ENCODE measurements at places on chromosomes 2 and 18.

DNA sequence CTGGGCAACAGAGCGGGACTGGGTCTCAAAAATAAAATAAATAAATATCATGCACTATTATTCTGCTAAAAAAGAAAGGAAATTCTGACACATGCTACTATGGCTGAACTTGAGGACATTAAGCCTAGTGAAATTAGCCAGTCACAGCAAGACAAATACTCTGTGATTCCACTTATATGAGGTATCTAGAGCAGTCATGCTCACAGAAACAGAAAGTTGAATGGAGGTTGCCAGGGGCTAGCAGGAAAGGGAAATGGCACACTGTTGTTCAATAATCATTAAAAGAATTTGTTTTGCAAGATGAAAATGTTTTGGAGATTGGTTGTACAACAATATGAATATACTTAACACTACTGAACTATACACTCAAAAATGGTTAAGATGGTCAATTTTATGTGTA is 60.8 kb downstream of the NCKAP1 start:
- DNase-seq, result no peak

- no peak for DNase-seq
Measured at GRCh38 chr18:73940721-73941120, 206.9 kb downstream of the FBXO15 start.

DNA sequence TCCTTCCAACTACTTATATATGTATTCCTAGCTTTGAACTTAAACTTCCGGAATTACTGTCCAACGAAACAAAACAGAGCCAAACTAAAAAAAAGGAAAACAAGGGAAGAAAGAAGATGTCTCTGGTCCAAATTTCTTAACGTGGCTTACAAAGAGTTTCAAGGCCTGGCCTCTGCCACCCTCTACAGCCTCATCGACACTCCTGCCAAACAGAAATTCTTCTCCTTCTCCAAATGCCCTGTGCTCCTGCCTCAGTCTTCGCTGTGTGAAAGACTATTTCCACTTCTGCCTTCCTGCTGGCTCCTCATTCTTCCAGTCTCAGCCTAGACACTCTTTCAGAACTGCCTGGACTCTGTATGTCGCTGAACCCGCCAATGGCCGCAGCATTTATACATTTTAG is 249.2 kb downstream of the TXNL1 start:
- DNase-seq, result no peak

- no peak for DNase-seq
Measured at GRCh38 chr18:57057890-57058289, 89.0 kb upstream of the BOD1L2 start.

DNA sequence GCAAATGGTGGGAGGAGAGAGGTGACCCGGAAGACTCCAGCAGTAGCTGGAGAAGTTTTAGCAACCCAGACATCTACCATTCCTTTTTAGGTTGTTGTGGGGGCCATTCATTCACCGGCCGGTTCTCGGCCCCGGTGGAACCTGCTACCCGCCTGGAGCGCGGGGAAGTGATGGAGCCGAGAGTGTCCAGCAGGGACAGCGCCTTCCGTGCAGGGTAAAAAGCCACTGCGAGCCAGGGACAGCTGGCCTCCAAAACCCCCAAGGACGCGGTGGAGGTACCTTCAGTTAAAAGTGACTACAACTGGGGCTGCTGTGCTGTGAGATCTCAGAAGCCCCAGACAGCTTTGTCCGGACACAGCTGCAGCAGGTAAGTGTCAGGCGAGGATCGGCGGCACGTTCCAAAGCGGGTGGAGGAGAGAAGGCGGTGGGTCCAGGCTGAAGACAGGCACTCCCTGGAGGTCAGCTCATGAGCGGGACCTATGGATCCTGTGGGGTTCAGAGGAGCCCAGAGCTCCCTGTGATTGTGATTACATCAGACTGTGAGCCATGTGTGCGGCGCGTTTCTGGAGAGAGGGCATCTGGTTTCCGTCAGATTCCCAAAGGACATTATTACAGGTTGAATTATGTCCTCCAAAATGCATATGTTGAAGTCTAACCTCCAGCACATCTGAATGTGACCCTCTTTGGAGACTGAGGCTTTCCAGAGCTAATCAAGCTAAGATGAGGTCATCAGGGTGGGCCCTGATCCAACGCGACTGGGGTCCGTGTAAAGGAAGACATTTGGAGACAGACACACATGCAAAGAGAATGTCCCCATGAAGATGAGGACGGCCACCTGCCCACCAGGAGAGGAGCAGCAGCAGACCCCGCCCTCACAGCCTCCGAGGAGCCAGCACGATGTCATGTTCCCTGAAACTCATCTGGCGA is 276.3 kb downstream of the EIPR1 start:
- DNase-seq, result no peak

- DNase-seq, result no peak
Measured at GRCh38 chr2:235674812-235675211, 181.0 kb downstream of the AGAP1 start.

GRCh38 chr18:77481541-77481940 is 231.9 kb downstream of the GALR1 start:
- no peak for DNase-seq

DNA sequence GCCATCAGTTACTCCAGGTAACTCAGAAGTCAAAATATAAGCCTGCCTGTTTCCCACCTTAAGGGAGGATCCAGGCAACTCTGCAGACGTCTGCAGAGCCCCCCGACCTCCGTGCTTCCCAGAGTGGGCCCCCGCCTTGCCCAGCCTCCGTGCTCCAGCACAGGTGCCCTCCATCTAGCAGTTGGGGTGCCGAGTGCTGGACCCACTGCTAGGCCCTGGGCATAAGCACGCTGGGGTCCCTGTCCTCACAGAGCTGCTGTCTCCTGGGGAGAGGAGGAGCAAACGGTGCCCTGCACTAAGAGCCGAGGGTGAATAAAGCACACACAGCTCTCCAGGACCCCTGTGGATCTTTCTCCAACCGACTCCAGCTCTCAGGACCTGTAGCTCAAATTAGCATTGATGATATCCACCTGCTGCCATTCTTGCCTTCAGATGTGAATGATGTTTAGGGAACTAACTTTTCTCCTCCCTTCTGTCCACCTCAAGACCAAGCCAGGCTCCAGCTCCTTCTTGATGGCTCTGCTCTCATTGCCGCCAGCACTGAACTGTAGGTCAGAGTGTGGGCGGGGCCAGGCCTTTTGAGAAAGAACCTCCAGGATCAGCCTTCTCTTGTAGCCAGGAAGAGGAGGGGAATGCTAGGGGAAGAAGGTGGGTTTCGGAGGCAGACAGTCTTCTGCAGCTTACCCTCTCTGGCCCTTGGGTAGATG is 121.2 kb downstream of the SMAD7 start:
- DNase-seq, result no peak

- DNase-seq, result no peak
Measured at GRCh38 chr2:191965733-191966132, 118.8 kb upstream of the CAVIN2 start.

DNA sequence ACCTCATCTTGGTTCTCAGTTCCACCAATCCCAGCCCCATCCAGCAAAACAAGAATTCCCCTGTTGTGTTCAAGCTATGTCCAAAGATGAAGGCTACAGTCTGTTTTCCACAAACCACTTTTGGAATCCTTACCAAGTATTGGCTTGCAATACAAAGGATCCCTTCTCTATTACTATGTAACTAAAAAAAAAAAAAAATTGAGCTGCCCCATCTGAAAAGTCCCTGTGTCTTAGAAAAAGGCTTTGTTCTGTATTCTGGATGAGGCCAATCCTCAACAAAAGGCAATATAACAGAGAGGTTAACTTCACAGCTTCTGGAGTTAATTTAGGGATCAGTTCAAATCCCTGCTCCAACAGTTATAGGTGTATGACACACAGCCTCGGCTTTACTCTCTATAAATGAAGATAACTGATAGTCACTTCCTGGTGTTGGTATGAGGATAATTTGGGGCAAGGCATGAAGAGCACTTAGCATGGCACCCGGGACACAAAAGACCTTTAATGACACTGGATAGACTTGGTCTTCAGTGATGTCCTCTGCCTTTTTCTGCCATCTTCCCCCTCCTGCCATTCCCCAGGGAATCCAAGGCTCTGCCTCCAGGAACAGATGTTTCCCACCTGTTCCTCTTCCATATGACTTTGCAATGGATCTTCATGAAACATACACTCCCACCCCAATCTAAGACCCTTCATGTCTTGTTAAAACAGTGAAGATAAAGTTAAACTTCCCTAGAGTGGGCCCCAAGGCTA is 61.2 kb upstream of the ATL2 start:
- DNase-seq, result no peak

GRCh38 chr18:3246635-3247239 is 864 bp upstream of the MYL12A start:
- DNase-seq, result no peak

- no peak for DNase-seq
Measured at GRCh38 chr2:231039294-231039664, 2.0 kb downstream of the C2orf72 start.

- no peak for DNase-seq
Measured at GRCh38 chr2:65370387-65371073, 61.9 kb downstream of the SPRED2 start.

DNA sequence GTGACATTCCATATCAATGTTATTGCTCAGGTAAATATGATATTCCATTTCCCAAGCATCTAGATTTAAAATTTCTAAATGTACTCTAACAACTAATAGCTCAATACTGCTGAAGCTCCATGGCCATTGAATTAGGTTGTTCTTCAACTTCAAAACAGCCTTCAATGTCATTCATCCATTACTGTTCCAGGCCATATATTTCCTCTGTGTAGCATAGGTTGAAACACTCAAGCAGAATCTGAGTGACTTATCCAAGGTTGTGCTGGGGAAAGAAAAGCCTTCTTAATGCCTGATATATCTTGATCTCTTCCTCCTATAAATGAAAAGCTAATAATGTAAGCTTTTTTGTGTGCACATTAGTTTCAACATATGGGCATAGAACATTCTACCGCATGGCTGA is 142.1 kb upstream of the ARL4C start:
- no peak for DNase-seq

DNA sequence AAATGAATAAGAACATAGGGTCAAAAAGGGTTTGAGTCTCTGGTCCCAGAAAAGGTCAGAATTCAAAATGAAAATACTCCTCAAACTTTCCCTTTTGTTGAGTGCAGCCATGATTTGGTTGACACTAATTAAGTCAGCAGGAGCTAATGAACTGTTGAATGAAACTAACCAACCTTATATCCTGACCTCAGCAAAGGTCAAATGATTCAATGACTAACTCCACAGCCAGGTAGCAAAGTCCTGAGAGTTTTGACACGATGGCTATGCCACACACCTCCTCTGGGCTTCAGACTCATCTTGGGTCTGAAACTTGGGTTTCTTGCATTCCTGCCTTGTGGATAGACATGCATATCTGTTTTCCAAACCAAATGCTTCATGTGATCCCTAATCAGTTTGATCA is 172.3 kb downstream of the INO80D start:
- DNase-seq, result no peak

Data from esophagus squamous epithelium (tissue), 5 donors.